ENCODE measurements at places on chromosomes 16 and 17.

GRCh38 chr16:85187002-85187401 is 74.7 kb upstream of the CIBAR2 start:
- DNase-seq: peak; percentile 68

- peak; percentile 58 for DNase-seq
Measured at GRCh38 chr16:50699326-50700159, 6.1 kb downstream of the NOD2 start.

DNA sequence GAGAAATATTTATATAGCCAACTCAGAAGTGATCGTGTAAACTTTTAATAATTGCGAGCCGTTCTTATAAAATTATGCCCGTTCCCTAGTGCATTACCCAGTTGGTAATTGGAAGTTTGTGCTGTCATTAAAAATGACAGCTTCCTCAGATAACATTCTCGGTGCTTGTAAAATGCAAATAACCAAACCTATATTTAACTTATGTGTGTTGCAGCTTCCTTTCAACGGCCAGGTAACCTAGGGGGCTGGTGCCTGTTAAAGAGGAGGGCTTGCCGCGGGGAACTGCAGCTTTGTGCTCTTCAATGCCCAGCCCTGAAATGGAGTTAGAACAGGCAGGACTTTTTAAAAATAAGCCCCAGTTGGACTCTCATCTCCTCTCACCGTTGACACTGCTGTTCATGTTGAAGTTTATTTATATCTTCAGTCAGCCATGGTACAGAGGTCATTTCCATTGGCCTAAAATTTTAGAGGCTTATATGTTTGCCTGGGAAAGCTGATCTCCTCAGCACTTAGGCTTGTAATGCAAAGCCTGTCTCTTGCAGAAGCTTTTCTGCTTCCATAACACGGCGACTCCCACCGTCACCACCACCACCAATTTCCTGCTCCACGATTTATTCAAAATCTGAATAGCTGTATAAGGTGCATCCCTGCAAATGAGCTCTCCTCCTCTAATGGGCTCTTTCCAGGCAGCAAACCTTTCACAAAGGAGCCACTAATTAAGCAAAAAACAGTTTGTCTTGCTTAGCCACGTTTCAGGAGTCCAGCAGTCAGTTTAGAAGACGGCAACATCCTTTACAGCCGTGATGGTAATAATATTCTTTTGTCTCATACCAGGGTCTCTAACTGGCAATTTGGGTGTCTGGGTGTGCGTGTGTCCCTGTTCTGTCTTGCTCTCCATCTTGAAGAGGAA is 74.7 kb downstream of the RPA1 start:
- DNase-seq: no peak

- DNase-seq: no peak
Measured at GRCh38 chr16:27498031-27498825, 51.5 kb downstream of the GTF3C1 start.

DNA sequence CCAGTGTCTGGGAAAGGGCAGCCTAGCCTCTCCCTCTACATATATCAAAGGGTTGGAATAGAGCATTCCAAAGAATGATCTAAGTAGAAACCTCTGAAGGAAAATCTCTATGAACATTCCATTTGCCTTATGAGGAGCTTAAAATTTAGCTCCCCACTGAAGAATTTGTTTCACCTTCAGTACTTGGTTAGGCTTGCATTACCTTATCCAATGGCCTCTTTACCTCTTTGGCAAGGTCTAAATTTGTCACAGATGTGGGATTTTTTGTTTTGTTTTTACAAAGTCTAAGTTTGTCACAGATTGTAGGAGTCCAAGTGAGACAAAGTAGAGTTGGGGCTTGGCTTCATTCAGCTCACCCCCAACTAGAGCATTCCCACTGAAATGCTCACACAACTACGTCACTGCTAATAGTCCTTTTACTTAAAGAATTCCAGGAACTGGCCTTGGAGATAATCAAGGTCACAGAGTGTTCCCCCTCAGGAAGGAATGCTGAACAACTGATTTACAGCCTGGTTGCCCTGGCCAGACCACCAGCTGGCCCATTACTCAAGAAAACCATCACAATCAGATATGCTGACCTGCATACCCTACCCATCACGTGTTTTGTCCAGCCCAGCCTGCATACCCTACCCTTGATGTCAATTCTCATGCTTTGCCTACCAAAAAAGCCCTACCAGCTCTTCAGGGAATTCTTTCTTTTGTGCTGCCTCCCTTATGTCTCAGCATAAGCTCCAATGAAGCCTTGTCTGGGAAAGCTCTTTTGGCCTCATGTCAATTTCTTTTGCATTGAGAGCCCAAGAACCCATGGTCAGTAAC is 26.5 kb upstream of the PPM1D start:
- no peak for DNase-seq

GRCh38 chr16:23207485-23207884 is 24.9 kb downstream of the SCNN1G start:
- no peak for DNase-seq

DNA sequence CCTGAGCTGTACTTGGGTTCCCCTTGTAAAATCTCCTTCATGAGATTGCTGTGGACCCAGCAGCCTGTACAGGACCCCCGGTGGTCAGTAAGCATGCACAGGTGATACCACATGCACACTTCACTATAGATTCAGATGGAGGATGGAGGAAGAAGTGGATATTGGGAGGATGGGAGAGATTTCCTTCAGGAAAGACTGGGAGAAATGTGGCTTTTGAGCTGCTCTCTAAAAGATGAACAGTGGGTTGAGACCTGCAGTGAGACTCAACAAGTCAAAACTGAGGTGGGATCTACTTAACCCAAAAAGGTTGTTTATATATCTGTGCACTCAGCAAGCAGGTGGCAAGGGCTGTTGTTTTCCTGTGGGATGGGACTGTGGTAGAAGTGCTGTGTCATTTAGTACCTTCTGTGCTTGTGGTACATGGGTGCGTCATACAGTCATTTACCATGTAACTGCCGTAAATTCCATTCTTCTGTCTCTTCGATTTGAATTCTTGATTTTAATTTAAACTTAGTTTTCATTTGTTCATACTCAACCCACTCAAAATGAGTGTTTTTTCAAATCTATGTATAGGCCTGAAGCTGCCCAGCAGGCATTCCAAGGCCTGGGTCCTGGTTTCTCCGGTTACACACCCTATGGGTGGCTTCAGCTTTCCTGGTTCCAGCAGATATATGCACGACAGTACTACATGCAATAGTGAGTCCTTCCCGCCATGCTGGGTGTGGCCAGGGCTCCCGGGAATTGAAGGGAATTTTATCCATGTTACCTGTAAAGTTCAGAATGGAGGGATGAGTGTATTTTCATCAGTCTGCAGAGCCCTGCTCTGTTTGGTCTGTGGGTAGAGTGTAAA is 6.9 kb downstream of the HERPUD1 start:
- no peak for DNase-seq

DNA sequence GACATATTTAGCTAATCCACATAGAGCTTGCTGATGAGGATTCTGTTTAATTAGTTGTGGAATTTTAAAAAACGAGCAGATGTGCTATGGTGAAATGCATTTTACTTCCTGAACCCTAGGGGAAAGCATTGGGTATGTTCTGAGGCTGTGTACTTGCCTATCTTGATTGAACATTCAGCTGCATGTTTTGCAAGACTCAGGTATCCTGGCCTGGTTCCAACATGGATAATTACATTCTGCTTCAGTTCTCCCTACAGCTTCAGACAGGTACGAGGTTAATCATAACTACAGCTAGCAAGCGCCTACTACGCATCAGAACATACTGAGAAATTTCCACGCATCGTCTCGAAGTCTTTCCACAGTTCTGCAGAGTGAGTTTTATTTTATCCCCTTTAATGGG is 77.0 kb downstream of the HS3ST2 start:
- DNase-seq: no peak
